Posterior vena cava (tissue), 2 donors: ENCODE measurements at places on chromosomes 1 and 21. TPM values are rescaled to one million over a fixed set of nuclear protein-coding genes. Genes with fewer than 3 reads are reported as not detected.
A peak's percentile ranks its signal among the peaks of the same experiment; 100 is the strongest.

Gene RGS13
- total RNA-seq = 1.2 TPM

- DNase-seq = no peak
Measured at GRCh38 chr1:183910845-183911244, 105.9 kb downstream of the RGL1 start.

- peak; percentile 73 for DNase-seq
Measured at GRCh38 chr1:16677552-16678431, 11.0 kb upstream of the RNU1-3 start.

GRCh38 chr1:75208862-75209261 is 74.7 kb downstream of the LHX8 start:
- DNase-seq = no peak

DNA sequence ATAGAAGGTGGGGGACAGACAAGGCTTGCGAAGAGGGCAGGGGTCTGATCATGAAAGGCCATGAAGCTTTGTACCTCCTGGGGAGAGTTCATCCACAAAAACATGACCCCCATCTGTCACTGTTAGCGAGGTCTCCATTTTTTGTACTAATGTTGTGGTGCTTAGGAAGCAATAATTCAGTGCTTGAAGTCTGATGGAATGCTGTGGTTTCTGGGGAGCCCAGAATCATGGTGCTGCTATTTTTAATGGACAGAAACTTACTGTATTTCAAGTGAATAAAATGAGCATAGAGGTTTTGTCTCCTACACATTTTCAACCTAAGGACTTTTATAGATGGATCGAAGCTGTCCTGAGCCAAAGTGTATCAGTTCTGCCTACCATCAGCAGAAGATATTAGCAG is 28.2 kb upstream of the RGL1 start:
- no peak for DNase-seq
